ENCODE measurements at places on chromosomes 3 and 15.

DNA sequence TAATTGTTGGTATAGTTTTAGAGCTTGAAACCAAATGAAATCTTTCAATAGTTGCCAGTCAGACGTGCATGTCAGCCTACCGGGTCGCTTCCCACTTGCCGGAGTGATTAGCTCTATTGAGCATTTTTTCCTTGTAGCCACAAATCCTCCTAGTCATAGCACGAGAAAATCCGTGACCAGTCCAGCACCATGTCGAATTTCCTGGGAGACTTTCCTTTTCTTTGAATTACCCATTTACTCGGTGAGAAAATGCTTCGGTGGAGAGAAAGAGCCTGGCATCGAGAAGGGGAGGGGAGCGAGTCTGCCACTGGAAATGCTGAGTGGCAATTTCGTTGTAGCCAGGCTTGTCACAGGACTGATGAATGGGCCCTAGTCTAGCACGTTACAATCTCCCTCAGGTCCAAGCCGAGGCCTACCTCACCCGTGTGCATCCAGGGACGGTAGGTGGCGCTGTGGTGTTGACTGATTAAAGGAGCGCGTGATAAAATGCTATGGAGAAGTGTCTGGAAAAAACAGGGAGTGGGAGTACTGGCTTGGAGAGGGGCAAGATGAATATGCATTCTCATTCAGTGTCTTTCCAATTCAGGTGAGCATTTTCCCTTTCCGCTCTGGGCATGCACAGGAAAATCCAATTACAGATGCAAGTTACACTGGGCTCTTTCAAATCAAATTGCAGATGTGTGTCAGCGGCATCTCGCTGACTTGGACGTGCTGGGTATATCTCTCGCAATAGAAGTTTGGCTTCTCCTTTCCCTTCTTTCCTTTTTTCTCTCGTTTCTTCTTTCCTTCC, 238.8 kb downstream of the EDEM1 start:
- DNase-seq, result peak; percentile 91

DNA sequence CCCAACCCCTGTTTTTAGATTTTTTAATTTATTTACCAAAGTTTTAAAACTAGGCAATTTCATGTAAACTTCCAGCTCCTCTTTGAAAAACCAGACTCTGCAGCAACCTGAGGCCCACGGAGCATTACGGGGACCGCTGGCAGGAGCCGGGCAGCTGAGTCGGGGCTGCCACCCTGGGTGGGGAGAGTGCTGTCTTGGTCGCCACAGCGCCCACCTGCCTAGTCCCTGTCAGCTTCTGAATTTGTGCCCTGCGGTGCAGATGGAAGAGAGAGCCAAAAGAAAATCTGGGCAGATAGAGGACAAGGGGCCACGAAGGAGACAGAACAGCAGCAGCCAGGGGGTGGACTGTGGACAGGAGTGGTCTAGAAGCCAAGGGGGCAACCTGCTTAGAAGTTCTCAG, 34.6 kb downstream of the PXYLP1 start:
- DNase-seq, result no peak

GRCh38 chr15:69703532-69704187, 251.0 kb downstream of the RPLP1 start:
- peak; percentile 60 for DNase-seq

- no peak for DNase-seq
Measured at GRCh38 chr3:81726132-81726531, 35.3 kb downstream of the GBE1 start.

DNA sequence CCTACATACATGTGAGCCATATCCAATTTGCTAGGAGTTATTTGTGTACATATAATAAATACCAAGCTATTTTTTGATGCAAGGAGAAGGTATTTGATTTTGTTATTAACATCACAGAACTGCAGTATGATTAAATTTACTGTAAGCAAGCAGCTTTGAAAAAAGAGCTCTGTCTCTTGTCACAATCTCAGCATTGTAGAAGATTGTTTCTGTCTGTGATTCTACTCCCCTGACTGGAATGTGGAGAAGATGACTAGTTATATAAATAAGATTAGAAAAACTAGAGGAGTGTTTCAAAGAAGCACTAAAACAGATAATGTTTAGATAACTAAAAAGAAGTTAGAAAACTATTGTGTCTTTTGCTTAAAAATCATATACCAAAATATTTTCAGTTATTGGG, 17.1 kb upstream of the DCBLD2 start:
- DNase-seq, result no peak

GRCh38 chr3:141542989-141543388, 56.2 kb downstream of the RASA2 start:
- DNase-seq, result no peak
